ENCODE measurements at places on chromosomes 6 and 20.

DNA sequence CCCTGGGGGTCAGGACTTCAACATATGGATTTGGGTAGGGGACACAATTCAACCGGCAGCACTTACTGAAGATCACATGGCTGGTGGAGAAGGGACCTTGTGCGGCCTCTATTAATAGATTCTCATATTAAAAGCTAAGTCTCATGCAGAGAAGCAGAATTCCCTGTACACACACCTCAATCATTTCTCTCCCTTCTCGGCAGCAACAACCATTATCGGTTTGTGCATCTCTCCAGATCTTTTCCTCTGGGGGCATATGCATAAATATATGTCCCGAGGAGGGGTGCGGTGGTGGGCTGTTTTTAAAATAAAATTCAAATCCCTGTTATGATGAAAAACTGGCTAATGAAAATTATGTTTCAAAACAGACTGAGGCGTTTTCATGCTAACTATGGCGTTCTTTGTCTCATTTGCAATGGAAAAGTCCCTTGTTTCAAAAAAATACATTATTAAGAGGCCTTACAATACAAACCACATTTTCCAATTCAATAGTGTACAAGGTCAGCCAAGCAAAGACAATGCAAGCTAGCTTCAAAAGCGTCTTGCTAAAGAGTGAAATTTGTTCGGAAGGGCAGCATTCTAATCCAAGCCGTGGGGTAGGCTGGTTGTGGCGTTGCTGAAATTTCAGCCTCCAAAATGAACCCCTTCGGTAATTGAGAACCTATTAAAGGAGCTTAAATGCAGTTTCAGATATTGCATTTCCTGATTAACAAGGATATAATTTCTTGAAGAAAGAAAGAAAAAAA, 17.3 kb downstream of the APCDD1L start:
- no peak for DNase-seq

DNA sequence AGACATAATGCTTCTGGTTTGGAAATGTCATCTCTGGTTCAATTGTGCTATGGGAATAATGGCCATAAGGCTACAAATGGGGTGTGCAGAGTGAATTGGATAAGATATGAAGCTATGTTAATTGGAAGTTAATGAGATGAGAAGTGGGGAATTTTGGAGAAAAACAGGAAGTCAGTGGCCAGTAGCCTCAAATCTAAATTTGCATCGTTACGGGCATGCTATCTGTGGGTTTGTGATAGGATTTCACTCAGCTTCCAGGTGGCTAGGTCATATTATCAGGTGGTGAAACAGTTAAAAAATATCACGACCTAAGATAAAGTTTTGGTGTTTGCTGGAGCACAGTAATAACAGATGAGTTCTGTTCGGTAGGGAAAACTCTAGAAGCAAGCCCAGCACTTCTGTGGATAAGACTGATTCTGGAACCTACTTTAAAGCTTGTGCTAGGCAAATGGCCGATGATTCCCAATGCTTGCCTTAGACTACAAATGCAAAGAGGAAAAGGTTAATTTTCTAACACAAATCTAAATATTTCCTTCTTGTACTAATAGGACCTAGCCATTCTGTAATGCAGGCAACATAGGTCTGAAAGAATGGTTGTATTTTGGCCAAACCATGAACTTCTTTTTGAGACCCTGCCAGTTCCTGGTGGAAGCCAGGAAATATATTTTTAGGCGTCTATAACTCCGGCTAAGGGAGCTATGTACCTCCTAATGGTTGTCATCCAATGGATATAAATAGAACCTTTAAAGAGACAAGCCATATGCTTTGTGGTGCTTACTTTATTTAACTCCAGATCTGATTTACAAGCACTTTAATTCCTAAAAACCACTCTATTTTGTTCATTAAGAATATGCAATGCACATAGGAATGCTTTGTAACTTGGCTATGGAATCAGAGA, 111.0 kb downstream of the PLCB1 start:
- DNase-seq, result no peak

DNA sequence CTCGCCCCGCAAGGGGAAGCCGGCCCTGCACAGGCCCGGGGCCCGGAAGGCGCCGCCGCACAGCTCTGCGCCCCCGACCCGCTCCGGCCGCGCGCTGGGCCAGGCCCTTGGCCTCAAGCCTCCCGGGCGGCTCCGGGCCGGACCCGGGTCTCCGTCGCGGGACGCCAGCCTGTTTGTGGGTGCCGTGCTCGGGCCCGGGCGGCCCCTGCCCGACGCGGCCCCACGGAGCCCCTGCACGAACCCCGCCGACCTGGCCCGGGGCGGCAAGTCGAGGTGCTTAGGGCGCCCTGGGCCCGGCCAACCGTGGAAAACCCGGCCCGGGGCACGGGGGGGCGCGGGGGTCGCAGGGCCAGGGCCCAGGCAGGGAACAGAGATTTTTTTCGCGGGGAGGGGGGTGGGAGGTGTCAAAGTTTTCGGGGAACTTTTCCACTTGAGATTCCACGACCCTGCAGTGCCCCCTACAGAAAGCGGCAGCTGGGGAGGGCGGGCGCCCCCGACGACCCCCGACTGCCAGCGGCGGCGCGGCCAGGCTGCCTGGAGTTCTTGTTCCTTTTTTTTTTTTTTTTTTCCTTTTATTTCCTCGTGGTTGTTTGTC, 805 bp upstream of the STX16 start:
- DNase-seq, result no peak

GRCh38 chr20:57780906-57781305, 71.1 kb upstream of the PMEPA1 start:
- DNase-seq, result no peak

DNA sequence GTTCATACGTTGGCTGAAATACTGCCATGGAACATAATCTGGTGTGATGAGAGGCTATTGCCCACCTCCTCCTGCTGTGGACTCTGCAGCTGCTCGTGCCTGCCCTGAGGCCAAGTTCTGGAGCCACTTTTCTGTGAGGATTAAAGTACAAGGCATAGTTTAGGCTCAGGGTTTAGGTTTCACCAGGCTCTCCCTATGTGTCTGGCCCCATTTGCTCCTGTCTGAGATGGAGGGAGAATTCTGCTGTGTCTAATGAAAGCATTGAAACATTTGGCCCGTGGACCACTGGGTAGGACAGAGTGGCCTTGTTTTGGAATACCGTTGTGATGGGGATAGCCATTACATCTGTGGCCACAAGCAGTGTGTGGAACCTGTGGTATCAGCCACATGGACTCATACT, 5.9 kb downstream of the WRNIP1 start:
- no peak for DNase-seq

DNA sequence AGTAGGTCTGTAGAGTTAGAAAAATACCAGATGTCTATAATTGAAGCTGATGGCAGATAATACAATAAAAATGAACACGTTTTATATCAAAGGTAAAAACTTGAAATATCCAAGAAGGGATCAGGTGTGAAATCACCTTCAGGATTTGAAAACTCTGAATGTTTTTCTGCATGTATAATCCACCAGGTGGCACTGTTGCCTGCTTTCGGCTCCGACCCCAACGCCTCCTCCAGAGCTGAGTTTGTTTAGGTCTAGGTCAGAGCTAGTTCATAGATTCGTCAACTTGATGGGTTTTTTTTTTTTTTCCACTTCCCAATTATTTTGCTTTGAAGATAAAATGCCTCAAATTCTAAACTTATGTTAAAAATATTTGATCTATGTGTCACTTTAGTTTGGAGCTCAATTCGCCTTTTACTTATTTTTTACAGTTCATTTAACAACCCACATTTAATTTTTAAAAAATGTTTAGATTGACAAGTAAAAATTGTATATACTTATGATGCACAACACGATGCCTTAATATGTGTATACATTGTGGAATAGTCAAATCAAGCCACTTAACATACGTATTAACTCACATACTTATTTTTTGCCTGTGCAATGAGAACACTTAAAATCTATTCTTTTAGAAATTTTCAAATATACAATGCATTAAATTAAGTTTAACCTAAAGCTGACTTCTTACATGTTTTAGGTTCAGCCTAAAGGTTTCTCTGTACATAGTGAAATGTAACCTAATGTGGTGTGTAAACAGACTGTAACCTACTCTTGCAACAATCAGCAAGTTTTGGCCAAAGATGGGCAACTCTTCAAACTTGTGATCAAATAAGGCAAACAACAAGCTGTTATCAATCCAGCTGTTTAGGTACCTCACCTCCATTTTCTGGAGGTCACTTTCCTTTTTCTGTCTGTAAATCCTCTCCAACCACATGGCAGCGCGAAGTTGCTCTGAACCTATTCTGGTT, 39.4 kb upstream of the ENPP4 start:
- DNase-seq, result no peak

GRCh38 chr6:20946022-20946421, 411.8 kb downstream of the CDKAL1 start:
- no peak for DNase-seq

GRCh38 chr20:4942331-4942730, 59.0 kb downstream of the SLC23A2 start:
- DNase-seq, result no peak
